ENCODE measurements at places on chromosomes 7 and 10. TPM values are rescaled to one million over a fixed set of nuclear protein-coding genes. Genes with fewer than 3 reads are reported as not detected.
A peak's percentile ranks its signal among the peaks of the same experiment; 100 is the strongest.

DNA sequence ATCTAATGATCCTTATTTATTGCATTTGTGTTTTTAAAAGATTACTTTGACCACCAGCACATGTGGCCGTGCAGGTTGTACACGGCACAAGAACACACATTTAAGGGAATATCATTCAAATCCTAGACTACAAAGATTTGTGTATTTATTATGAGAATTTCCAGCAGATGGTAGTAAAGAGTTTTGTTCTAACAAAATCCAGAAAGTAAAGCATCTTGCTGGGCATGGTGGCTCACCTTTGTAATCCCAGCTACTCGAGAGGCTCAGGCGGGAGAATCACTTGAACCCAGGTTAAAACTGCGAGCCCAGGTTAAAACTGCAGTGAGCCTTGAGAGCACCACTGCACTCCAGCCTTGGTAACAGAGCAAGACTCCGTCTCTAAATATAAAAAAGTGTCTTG lies 31.5 kb downstream of the MACROH2A2 start:
- no peak overlapping the region for H3K4me3 ChIP-seq
- peaks cover 3% of the 10 kb centered on the region for H3K27me3 ChIP-seq

The ACTL6B gene
- total RNA-seq = not detected

GRCh38 chr7:114932991-114933390 lies 11.1 kb downstream of the MDFIC start:
- H3K4me3 ChIP-seq = peak overlapping the region; percentile 13
- H3K36me3 ChIP-seq = peaks cover 22% of the 10 kb centered on the region
- H3K27ac ChIP-seq = no peak overlapping the region
- H3K27me3 ChIP-seq = no peaks in the 10 kb centered on the region
- H3K4me1 ChIP-seq = peaks cover 54% of the 10 kb centered on the region
- DNase-seq = no peak

- no peaks in the 10 kb centered on the region for H3K36me3 ChIP-seq
- H3K27ac ChIP-seq = no peak overlapping the region
- H3K27me3 ChIP-seq = no peaks in the 10 kb centered on the region
- no peak overlapping the region for H3K4me3 ChIP-seq
These were observed 78.5 kb downstream of the CDCA7L start for GRCh38 chr7:21867226-21867625.

DNA sequence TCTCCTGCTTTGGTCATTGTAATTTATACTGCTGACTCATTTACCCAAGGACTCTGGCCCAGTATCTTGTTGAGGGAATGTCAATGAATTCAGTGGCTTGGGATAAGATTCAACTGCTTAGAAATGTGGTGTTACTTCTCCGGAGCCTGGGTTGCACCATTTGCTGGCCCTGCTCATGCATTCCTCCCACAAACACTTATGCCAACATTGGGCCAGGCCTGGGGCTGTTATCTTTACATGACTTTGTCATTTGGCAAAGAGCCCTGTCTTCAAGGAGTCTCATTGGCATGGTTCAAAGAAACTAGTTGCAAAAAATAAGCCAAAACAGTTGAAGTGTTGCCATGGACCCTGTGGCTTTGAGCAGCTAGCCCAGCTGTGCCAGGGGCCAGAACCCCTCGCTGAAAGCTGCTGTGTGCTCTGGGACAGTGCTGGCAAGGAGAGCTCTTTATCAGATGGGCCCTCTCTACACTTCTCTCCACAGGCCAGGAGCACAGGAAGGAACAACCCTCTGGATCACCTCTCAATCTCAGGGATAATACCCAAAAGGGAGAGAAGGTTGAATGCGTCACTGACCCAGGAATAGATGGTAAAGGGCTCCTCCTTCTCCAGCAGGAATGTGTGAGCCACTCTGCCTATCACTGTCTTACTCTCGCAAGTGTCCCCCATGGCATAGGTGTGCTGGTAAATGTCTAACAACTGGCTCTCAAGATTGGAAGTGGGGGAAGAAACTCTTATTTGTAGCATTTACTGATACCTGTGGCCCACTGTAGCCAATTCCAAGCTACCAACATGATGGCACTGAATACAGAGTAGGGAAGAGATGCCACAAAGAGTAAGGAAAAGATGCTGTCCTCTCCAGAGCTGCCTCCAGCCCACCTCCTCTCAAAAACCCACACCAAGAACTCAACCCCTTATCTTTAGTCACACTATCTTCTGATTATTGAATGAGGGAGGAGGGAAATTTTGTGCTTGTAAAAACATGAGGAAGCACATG lies 23.5 kb upstream of the PDE1C start:
- no peak for DNase-seq
- no peak overlapping the region for H3K4me3 ChIP-seq
- no peaks in the 10 kb centered on the region for H3K27me3 ChIP-seq
- H3K4me1 ChIP-seq = no peaks in the 10 kb centered on the region
- no peak overlapping the region for H3K27ac ChIP-seq

The LEP gene
- total RNA-seq = not detected

- H3K27ac ChIP-seq = no peak overlapping the region
- H3K27me3 ChIP-seq = no peaks in the 10 kb centered on the region
- H3K4me3 ChIP-seq = no peak overlapping the region
- H3K4me1 ChIP-seq = peaks cover 18% of the 10 kb centered on the region
- DNase-seq = no peak
These were observed 290.0 kb downstream of the RNLS start for GRCh38 chr10:88293073-88293472.

The PLCE1 gene
- not detected for total RNA-seq

The PRKG1 gene
- total RNA-seq = not detected

The RELN gene
- total RNA-seq = not detected

DNA sequence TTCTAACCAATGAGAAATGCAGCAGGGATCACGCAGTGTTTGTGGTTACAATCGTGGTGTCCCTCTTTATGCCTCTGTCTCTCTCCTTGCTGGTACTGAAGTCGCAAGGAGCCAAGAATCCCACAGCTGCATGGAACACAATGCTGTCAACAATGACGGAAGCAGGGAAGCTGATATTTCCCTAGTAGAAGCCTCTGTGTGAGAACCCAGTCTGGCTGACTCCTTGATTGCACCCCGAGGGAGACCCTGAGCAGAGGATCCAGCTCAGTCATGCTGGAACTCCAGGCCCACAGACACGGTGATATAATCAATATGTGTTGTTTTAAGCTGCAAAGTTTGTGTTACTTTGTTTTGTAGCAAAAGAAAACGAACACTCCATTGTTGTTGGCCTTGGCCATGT lies 677.9 kb downstream of the PARD3 start:
- H3K36me3 ChIP-seq = no peaks in the 10 kb centered on the region
- DNase-seq = no peak
- H3K4me3 ChIP-seq = no peak overlapping the region
- peaks cover 3% of the 10 kb centered on the region for H3K4me1 ChIP-seq

DNA sequence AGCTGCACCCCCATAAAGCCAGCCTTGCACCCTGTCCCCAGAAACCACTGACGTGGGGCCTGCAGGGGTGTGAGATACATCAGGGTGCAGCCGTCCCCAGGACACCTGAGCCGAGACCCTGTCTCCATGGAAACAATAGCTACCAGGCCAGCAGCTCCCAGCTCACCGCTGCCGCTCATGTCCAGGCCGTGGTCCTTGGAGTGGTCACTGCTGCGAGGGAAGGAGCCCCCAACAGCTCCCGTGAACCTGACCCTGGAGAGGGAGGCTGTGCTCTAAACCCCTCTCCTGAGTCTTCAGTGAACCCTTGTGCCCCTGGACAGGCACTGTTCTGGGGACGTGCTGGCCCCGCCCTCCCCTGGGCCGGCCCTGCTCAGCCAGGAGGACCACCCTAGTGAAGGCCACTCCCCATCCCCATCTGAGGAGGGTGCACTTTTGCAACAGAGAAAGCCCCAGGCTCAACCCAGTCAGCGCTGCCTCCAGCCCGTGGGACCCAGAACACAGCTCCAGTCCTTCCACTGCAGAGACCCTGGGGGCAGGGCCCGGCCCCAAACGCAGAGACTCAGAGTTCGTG lies 19.6 kb upstream of the INPP5A start:
- no peaks in the 10 kb centered on the region for H3K36me3 ChIP-seq
- DNase-seq = no peak
- no peaks in the 10 kb centered on the region for H3K27me3 ChIP-seq
- H3K4me3 ChIP-seq = no peak overlapping the region

DNA sequence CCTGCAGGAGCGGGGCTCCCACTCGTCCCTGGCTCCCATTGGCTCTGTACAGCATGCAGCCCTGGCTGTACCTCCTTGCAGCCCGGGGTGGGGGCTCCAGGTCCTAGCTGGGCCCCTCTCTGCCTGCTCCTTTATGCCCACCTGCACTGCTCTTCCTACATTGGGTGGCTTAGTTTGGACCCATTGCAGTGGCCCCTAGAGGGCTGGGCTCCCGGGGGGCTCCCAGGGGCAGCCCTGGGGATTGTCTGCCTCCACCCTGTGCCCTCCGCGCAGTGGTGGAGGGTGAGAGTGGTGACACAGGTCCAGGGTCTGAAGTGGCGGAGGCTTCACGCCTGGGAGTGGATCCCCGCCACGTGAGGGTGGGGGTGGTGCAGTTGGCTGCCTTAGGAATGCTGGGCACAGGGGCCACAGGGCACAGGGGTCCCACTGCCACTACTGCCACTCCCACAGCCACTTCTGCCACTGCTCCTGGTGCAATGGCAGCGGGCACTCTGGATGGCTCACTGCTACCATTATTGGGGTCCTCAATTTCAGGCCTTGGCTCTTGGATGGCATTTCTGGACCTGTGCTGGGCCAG lies 177.1 kb downstream of the ARL4A start:
- H3K4me1 ChIP-seq = no peaks in the 10 kb centered on the region
- peaks cover 2% of the 10 kb centered on the region for H3K27me3 ChIP-seq
- no peaks in the 10 kb centered on the region for H3K36me3 ChIP-seq
- H3K4me3 ChIP-seq = no peak overlapping the region

DNA sequence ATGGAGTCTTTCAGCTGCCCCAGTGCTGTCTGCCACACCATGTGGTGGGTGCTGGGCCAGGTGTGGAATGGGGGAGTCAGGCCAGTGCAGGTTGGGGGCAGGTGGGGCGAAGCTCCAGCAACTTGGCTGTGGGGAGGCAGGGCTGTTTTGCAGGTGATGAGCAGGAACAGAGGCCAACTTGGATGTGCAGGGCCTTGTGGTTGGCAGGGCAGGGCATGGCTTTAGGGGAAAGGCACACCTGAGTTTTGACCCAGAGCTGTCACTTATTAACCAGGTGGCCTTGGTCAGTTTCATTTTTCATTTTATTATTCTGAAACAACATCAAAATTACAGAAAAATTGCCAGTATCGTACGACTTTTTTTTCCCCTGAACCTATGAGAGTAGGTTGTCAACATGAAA lies 1.1 kb upstream of the SFTPA2 start:
- no peak overlapping the region for H3K27ac ChIP-seq
- no peak overlapping the region for H3K4me3 ChIP-seq
- peaks cover 15% of the 10 kb centered on the region for H3K27me3 ChIP-seq
- H3K4me1 ChIP-seq = no peaks in the 10 kb centered on the region

The PAPSS2 gene
- total RNA-seq = 0.20 TPM

The DOCK4 gene
- total RNA-seq = 0.32 TPM

DNA sequence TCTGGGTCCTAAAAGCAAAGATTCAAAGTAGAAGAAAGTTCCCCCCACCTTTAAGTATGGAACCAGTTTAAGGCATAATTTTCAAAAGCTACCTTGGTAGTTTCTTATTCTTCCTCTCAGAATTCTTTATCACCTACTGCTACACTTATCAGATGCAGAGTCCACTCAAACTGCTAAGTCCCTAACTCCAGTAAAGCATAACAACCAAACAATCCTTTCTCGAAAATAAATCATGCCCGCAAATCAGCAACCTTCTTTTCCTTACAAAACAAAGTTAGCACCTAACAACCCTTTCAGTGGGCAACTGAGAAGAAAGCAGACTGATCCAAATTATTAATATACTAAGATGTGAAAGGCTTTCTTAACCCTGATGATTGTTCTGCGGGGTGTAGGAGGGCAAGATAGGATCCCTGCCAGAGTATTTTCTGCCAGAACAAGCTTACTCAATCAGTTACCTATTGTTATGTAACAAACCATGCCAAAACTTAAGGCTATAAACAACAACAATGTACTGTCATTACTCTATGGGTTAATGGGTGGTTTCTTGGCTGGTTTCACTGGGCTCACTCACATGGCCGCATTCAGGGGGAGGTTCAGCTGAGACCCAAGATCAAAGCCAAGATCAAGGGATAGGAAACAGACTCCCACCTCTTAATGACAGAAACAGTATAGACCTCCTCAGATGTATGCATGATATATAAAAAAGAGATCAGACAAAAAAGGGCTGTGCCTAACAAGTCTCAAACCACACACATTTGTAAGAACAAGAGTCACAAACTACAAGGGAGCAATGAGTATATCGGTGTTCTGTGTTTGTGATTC lies 42.0 kb downstream of the CCDC6 start:
- H3K4me3 ChIP-seq = no peak overlapping the region
- H3K4me1 ChIP-seq = peaks cover 61% of the 10 kb centered on the region
- H3K27me3 ChIP-seq = no peaks in the 10 kb centered on the region
- peak; percentile 54 for DNase-seq
- no peak overlapping the region for H3K27ac ChIP-seq
- peaks cover 24% of the 10 kb centered on the region for H3K36me3 ChIP-seq

The AP3M1 gene
- 35.4 TPM for total RNA-seq

- no peak for DNase-seq
- no peaks in the 10 kb centered on the region for H3K36me3 ChIP-seq
- H3K27me3 ChIP-seq = no peaks in the 10 kb centered on the region
- no peak overlapping the region for H3K27ac ChIP-seq
- H3K4me3 ChIP-seq = no peak overlapping the region
- H3K4me1 ChIP-seq = no peaks in the 10 kb centered on the region
These were observed 52.9 kb downstream of the VIPR2 start for GRCh38 chr7:159091480-159092475.

- no peak for DNase-seq
- peaks cover 63% of the 10 kb centered on the region for H3K36me3 ChIP-seq
- H3K27me3 ChIP-seq = no peaks in the 10 kb centered on the region
- no peak overlapping the region for H3K4me3 ChIP-seq
These were observed 17.6 kb downstream of the PLAC9 start for GRCh38 chr10:80150172-80150571.

DNA sequence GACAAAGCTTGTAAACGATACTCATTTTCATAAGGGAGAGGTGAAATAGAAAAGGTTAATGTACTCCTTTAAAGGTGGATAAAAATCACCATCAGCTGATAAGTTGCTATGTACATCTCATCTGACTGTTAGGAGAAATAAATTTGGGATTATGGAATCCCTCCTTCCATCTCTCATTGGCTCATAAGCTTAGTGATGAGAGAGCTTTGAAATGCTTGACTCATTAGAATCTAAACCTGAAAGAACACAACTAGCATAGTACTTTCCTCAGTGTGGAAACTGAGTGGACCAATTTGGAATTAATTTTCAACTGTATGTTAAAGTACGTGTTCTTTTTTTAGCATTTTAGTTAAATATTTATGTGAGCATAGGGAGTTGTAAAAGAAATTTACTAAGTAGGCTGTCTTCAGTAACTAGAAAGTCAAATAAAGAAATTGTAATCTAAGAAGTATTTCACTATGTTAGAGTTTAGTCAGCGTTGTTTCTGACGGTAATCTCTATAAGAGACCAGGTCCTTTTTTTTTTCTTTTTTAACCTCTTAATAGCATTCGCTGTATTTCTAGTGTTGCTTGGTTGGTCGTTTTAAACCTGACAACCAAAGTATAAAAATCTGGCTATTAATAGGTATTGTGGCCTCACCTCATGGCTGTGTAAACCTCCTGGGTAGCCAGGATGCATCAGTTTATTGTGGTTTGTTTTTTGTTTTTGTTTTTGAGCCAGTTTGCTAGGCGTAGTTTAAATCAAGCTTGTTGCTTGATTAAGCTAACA lies 34.4 kb downstream of the FHIP2A start:
- H3K27ac ChIP-seq = peak overlapping the region; percentile 78
- DNase-seq = no peak
- H3K36me3 ChIP-seq = peaks cover 36% of the 10 kb centered on the region
- no peak overlapping the region for H3K4me3 ChIP-seq
- no peaks in the 10 kb centered on the region for H3K27me3 ChIP-seq

The IMPDH1 gene
- total RNA-seq = 68.1 TPM

The MLXIPL gene
- total RNA-seq = not detected

Measured in activated CD8-positive, alpha-beta T cell treated with anti-CD3 and anti-CD28 coated beads for 36 hours (primary cell).